ENCODE measurements at places on chromosomes 12 and 14. TPM values are rescaled to one million over a fixed set of nuclear protein-coding genes. Genes with fewer than 3 reads are reported as not detected.

MMP19 gene
- 2.6 TPM for total RNA-seq

GRCh38 chr12:1640328-1641234 lies 11.6 kb downstream of the WNT5B start:
- DNase-seq, result no peak

DNA sequence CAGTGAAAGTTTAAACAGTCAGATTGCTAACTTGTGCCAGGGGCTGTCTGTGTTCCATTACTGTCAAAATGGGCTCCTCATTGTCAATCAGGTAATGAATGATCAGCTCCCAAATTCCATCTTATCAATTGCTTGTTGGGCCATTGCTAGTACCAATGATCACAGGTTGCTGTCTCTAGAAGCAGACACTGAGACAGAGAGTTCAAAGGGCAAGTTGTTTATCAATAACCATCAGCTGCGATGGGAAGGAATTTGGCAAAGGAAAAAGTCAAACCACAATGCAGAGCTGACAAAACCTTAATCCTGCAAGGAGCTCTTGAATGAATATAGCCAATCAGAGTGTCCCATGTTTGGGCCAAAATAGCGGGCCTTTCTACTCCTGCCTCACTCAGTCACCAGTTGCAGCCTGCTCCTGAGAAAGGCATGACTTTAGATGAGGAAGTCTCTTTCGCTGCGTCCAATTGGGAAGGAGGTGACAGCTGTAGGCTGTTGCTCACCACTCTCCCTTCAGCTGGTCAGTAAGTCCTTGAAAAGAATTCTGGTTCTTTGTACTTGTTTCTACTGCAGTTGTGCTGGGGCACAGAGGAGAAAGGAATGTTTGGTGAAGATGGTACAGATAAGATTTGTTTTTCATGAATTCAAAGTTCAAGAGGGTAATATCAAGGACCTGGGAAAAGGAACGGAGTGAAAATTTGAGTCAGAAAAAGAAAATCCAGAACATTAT lies 179.2 kb upstream of the PDE3A start:
- no peak for DNase-seq

- peak; percentile 89 for DNase-seq
Measured at GRCh38 chr14:63670692-63671091, 29.0 kb upstream of the WDR89 start.

Data from renal cortical epithelial cell (primary cell).